NCI-H1436 (cell line): ENCODE measurements at places on chromosomes 13 and 19.

GRCh38 chr19:27647423-27647822 lies 1565.5 kb downstream of the UQCRFS1 start:
- DNase-seq: no peak

- no peak for DNase-seq
These were observed 284.8 kb downstream of the RBM26 start for GRCh38 chr13:79121286-79121685.

GRCh38 chr13:97569841-97570240 lies 135.9 kb downstream of the RAP2A start:
- no peak for DNase-seq

DNA sequence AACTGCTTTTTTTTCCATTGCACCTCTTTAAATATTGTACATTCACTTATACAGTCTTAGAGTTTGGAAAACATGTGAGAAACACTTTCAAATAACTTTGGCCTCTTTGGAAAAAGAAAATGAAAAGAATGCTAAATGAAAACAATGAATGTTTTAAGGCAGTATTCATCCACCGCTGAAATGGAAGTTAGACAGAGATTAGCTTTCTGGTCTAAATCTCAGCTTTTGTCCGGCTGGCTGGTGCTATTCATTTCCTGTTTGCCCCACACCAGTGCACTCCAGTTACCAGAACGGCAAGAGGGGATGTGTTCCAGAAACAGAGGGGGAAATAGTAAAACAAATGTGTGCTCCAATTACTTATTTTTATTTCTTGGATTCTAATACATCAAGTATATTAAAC lies 1201.3 kb downstream of the EFNB2 start:
- DNase-seq: no peak

GRCh38 chr13:110714797-110715394 lies 1.4 kb downstream of the ING1 start:
- DNase-seq: peak; percentile 41

DNA sequence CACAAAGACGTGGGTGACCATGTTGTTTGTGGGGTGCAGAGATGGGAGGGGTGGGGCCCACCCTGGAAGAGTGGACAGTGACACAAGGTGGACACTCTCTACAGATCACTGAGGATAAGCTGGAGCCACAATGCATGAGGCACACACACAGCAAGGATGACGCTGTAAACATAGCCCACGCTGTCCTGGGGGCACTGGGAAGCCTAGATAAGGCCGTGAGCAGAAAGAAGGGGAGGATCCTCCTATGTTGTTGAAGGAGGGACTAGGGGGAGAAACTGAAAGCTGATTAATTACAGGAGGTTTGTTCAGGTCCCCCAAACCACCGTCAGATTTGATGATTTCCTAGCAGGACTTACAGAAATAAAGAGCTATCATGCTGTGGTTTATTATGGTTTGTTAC lies 5.6 kb downstream of the KLK2 start:
- no peak for DNase-seq

DNA sequence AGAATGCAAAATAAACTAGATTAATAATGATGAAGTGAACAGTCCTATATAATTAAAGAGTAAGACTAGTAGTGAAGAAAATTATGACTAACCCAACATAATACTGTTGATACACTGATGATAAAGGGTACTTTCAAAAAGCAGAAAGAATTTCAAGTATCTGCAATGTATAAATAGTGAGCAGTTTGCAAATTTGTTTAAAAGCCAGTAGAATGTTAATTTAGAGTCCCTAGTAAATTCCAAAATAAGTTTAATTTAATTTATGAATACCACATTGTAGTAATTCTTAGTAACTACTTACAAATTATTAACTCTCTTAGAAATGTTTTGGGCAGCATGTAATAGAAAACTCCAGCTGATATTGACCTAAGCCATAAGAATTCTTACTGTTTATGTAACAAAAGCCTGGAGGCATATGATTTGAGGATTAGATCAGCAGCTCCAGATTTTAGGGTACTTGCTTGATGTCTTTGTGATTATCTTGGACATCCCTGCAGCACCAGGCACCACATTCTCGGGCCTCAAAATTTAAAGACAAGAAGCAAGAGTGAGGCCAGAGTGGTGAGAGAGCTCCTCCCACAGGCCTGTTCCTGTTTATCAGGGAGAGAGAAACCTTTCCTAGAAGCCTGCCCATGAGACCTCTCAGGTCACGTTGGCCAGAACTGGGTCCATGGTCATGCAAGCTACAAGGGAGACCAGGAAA lies 67.6 kb upstream of the TDRD3 start:
- DNase-seq: peak; percentile 34

- no peak for DNase-seq
These were observed 45.0 kb upstream of the LRCH1 start for GRCh38 chr13:46507981-46508380.

GRCh38 chr19:46299004-46299509 lies 2.2 kb downstream of the HIF3A start:
- peak; percentile 93 for DNase-seq

GRCh38 chr13:102597029-102597961 lies 509 bp downstream of the TPP2 start:
- DNase-seq: no peak

GRCh38 chr19:21148681-21149080 lies 6.8 kb downstream of the ZNF431 start:
- DNase-seq: no peak

DNA sequence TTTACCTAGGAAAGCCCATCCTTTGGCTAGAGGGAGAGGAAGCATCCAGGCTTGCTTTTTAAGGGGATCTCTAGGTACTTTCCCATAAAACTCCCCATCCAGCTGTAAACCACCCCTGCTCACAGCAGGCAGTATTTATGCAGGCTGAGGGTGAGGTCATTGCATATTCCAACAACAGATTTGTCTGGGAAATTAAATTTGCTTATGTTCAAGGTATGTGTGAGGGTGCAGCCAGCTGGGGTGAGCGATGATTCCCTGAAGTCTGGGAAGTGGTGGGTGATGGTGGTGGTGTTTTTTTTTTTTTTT lies 96.3 kb upstream of the C1QTNF9B start:
- DNase-seq: no peak

- DNase-seq: no peak
These were observed 26.9 kb downstream of the MAU2 start for GRCh38 chr19:19347401-19348110.

GRCh38 chr13:65959305-65959704 lies 1270.8 kb downstream of the PCDH9 start:
- no peak for DNase-seq

DNA sequence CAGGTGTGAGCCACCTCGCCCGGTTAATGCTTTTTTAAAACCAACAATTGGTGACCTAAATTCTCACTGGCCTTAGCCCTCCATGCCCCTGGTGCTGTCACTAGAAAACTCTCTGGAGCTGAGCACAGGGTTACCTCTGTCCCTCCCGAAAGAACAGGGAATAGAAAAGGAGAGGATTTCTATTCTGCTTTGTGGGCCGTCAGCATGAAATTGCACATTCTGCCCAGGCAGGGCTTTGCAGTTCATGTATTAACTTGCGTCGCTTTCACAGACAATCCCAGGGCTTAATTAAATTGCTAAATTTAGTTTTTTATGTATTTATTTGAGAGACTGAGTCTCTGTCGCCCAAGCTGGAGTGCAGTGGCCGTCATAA lies 583 bp upstream of the ZNF480 start:
- no peak for DNase-seq

GRCh38 chr13:85093808-85094207 lies 705.4 kb downstream of the SLITRK6 start:
- DNase-seq: no peak

GRCh38 chr19:8355631-8356402 lies 8.1 kb upstream of the ANGPTL4 start:
- no peak for DNase-seq

DNA sequence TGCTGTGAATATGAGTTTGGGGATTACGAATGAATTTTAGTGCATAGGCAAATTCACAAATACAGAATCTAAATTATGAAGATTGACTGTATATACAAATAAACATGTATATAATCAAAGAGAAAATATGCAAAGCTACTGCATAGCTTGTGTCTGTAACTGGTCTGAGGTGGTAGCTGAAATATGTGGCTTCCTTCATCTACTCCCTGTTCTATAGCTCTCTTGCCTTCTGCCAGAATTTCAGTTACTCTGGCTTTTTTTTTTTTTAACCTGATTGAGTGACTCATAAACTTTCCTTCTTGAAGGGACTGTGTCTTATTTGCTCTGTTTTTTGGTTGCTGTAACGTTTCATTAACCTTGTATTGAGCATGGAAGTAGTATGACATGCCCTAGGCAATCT lies 26.6 kb downstream of the DNAJC3 start:
- no peak for DNase-seq

DNA sequence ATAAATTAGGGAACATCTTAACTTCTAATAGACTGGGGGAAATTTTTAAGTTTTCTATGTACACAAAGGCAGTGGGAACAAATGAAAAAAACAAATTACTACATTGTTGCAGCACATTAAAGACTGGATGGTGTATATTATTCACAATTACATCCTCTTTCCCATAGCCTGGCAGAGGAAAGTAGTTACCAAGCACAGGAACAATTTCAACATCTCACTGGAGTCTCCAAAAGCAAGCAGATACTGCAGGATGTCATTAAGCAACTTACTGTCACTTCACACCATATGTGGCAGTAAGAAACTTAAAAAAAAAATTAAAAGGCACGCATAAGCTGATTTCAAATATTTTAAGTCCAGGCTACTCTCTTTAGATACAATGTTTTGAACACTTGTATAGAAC lies 6.4 kb upstream of the EFNB2 start:
- no peak for DNase-seq

- no peak for DNase-seq
These were observed 53.0 kb upstream of the TPM4 start for GRCh38 chr19:16023146-16023915.

- no peak for DNase-seq
These were observed 22.9 kb downstream of the DYRK1B start for GRCh38 chr19:39811064-39811463.

DNA sequence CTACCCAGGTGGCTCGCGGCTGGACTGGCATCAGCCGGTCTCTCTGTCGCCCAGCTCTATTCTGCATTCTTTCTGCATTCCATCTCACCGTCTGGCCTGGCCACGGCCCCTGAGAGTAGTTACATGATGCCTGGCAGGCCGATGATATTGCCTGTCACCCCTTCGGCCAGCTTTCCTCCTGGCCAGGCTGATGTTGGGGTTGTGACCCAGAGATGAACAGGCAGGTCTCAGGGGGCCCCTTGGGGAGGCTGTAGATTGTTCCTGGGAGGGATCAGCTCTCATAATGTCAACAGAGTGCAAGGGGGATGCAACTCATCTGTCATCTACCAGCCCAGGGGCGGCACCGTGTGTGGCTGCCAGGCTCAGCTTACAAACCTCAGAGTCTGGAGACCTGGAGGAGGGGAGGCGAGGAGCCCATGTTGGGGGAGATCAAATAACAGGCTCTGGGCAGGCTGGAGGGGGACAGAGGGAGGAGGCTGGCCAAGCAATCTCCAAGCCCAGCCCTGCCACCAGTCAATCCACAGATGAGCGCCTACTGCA lies 13.6 kb upstream of the FBXO17 start:
- DNase-seq: peak; percentile 7

GRCh38 chr19:43790587-43790986 lies 9.8 kb upstream of the KCNN4 start:
- no peak for DNase-seq

GRCh38 chr13:28582225-28582891 lies 76.6 kb upstream of the POMP start:
- no peak for DNase-seq

GRCh38 chr13:63307228-63307627 lies 1891.6 kb upstream of the PCDH20 start:
- no peak for DNase-seq

DNA sequence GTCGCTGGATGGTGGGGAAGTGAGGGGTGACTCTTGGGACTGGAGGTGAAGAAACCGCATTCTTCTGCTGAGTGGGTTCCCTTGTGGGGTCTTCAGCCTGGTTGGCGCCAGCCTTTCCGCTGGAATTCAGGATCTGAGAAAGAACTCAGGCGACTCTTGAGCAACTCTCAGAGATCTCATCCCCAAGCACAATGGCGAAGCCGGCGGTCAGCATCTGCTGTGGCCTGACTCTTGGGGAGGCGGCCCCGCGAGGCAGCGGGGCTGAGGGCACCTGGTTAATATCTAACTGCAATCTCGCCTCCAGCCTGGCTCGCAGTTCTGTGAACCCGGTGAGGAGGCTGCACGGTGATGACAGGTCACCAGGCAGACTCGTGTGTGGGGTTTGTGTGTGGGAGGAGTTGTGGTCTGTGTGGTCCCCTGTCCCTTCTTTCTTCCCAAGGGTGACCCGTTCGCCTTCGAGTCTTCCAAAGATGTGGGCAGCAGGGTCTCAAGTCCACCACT lies 883 bp downstream of the ZNF441 start:
- no peak for DNase-seq

- DNase-seq: no peak
These were observed 44.0 kb upstream of the TFDP1 start for GRCh38 chr13:113540523-113540922.

GRCh38 chr19:18506101-18506930 lies 15.6 kb downstream of the ELL start:
- no peak for DNase-seq

DNA sequence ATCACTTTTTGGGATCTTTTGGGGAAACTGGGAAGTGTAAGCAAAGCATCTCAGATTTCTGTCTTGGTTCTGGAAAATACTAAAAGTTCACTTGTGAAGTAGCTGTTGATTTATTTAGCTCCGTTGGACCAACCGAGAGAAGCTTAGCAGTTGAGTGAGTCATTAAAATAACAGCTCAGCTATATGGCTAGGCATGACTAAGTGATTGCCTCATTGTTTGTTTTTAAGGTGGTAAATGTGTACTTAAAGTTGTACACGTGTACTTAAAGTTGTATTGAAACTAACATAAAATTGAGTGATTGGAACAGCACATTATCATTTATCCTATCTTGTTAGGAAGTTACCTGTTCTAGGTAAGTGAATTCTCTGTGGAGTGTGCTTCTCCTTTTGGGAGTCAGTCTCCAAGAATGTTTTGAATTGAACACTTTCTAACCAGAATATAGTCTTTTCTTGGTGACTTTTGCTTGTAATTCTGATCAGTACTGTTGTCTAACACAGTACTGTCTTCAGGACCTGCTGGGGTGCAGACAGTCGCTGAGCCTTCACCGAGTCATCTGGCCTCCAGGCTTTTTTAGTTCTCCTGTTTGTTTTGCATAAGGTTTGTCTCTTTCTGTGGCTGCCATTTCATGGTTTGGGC lies 2.9 kb upstream of the DCUN1D2 start:
- DNase-seq: no peak

DNA sequence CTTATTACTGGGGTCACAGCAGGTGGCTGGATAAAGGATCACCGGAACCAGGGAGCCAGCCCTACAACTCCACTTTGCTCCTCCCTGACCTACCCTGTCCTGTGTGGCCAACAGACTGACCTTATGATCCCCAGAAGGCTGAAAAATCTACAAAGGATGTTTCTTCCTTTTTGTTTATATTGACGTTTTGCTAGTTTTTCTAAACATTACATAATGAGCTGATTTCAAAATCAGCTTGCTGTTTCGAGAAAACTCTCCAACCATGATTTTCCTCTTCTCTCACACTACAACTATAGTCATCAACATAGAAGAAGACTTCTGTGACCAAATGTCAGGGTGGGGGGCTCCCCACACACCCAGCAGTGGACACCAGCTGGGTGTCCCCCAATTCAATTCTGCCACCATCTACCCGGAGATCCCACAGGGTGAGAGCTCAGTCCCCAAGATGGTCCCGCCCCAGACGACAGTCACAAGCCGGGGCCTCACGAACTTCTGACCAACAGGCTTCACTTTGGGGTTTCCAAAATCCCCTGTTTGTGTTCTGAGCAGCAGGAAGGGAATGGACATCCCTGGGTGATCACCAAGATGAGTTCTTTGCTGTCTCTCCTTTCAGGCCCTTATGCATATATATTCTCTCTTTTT lies 35.0 kb downstream of the ZNF536 start:
- no peak for DNase-seq
